ENCODE measurements at places on chromosomes 16 and 17. TPM values are rescaled to one million over a fixed set of nuclear protein-coding genes. Genes with fewer than 3 reads are reported as not detected.

TBC1D3C gene
- total RNA-seq: 0.56 TPM

KRT24 gene
- not detected for total RNA-seq

LHX1 gene
- not detected for total RNA-seq

TPSG1 gene
- total RNA-seq: not detected

CCL14 gene
- 24.2 TPM for total RNA-seq

MCRIP2 gene
- 11.2 TPM for total RNA-seq

DNA sequence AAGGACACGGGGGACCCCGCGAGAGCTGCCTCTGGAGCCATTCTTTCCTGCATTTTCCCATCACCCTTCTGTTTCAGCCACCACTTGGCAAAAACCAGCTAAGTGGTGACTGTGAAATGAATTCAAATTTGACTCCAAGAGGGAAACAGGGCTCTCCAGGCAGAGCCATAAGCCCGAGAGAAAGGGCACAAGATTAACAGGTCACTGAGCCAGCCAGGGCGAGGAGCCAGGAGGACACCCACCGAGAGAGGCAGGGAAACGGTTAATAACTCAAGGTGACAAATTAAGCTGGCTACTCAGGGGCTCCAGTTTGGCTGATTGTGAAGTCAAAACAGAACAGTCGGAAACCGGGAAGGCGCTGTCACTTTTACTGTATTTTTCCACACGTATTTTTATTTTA lies 67.8 kb upstream of the SOX9 start:
- DNase-seq: no peak

DNA sequence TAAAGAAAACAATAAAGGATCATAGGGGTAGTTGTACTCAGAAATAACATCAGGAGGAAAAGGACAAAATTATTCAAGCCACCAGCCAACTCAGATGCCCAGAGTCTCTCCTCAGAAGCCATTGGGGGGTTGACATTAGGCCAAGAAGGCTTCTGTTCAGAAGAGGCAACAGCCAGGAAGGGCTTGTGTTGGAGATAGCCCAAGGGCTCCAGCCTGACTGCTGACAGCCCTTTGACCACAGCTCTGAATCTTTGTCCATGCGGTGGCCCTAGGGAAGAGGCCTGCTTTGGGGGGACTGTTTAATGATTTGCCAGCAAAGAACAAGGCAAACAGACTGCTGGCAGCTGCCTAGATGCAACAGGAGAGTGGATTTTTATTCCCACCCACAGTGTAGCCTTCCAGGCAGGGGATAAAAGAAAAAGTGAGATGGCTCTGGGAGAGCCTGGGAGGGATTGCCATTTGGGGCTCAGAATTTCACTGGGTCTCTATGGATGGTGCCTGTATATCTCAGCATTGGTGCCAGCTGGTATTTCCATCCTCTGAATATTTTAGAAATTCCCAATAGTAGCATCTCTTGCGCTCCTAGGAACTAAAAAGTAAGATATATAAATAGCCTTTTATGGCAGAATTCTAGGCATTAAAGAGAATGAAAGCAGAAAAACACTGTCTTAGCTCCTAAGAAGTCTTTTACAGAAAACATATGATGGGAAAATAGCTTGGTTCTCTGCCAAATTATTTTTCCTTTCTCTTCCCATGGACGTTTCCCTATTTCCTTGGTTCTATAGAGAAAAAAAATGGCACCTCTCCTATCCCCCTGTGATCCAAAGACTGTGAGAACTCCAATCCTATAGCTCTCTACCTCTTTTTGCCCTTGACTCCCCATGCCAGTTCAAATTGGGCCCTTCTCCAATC lies 29.4 kb upstream of the SUPT4H1 start:
- no peak for DNase-seq

GRCh38 chr16:10862438-10862837 lies 14.6 kb upstream of the CIITA start:
- DNase-seq: no peak

DNA sequence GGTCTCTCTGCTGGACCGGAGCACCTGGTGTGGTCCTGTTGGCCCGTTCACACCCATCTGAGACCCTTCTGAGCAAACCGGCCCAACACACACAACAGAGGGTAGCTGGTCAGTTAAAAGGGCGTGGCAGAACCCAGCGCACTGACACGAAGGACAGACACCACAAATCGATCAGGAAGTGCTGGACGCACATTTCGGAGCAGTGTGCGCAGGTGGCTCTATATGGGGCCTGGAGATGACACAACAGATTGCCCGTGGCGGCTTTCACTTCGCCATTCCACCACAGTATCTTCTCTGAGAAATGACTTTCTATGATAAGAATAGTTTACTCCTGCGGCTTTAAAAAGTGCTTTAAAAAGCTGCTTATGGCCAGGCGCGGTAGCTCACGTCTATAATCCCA lies 12.5 kb downstream of the CCDC57 start:
- no peak for DNase-seq

GRCh38 chr17:20611309-20611708 lies 31.8 kb downstream of the CDRT15L2 start:
- DNase-seq: no peak

GRCh38 chr17:2138761-2139160 lies 83.9 kb downstream of the HIC1 start:
- DNase-seq: peak; percentile 35

GRCh38 chr16:17270683-17271109 lies 200.1 kb downstream of the XYLT1 start:
- no peak for DNase-seq

Data from dermis blood vessel endothelial cell (primary cell).